ENCODE measurements at places on chromosomes 2 and 18.

DNA sequence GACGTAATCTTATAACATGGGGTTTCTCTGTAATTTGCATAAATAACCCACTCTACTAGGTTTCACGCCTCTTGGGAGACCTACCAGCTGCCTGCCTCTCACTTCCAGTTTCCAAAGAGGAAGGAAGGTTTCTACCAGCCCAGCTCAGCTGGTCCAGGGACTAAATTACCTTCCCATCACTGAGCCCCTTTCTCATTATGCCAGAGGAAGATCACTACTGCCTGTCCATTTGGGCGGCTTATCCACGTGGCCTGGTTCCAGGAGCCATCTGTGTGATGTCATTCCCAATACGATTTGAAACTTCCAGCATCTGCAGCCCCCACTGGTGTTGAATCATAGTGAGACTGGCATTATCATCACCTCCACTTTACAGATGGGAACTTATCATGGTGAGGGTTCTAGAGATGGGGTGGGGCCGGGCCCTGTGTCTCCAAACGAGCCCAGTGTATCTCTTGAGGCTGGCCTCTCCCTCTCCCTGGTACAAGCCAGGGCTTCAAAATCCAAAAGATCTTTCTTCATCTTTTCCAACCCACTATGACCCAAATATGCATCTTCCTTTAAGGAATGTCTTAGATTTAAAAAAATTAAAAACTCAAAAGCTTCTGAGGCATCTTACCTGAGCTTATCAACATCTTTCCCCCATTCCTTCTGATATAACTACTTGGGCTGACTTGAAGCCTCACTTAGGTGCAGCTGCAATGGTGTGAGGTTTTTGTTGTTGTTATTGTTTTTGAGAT lies 140.8 kb downstream of the DDX1 start:
- DNase-seq: no peak

DNA sequence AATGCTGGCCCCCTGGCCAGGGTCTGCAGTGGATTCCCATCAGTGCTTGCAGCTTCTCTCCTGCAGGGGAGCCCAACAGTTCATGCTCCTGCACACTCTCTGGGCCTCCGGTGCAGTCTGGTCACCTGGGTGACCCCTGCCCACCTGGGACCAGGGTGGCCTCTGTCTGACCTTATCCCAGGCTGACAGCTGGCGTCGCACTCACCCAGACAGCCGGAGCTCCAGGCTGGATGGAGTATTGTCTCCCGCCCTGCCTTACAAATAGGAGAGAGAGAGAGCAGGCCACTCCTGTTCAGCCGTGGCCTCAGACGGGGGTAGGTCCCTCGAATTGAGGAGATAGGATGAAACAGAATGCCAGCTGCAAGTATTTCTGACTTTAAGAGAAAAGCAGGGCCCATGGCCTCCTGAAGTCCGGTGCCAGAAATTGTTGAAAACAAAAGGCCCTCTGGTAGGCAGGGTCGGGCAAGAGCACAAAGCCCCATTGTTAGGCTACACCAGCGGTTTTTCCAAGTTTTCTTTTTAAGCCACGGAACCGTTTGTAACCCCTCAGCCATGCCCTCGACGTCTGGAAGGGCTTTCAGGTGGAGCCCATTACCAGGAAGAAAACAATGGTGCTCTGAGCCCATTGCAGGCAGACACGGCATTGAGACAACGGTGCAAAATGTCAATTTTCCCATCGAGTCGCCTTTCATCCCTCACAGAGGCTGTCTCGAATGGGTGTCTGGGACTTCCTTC lies 258.4 kb downstream of the BCL11A start:
- DNase-seq: no peak

DNA sequence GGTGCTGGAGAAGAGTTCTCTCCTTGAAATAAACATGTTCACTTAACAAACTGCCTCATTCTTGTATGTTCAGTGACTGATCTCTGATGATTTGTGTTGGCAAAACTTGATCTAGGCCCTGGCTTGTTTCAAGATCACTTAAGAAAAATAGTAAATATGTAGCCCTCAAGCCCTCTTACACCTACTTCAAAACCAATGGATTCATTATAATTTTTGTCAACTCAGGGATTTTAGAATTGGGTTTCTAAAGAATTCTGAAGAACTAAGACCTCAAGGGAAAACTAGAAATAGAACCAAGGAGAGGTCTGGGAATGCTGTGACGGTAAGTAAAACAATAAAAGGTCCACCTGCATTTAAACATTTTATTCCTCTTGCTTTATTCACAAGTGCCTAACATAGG lies 1731.6 kb upstream of the CELF4 start:
- no peak for DNase-seq

GRCh38 chr2:152028182-152028862 lies 70.5 kb downstream of the CACNB4 start:
- no peak for DNase-seq
